ENCODE measurements at places on chromosomes 3 and 15.

DNA sequence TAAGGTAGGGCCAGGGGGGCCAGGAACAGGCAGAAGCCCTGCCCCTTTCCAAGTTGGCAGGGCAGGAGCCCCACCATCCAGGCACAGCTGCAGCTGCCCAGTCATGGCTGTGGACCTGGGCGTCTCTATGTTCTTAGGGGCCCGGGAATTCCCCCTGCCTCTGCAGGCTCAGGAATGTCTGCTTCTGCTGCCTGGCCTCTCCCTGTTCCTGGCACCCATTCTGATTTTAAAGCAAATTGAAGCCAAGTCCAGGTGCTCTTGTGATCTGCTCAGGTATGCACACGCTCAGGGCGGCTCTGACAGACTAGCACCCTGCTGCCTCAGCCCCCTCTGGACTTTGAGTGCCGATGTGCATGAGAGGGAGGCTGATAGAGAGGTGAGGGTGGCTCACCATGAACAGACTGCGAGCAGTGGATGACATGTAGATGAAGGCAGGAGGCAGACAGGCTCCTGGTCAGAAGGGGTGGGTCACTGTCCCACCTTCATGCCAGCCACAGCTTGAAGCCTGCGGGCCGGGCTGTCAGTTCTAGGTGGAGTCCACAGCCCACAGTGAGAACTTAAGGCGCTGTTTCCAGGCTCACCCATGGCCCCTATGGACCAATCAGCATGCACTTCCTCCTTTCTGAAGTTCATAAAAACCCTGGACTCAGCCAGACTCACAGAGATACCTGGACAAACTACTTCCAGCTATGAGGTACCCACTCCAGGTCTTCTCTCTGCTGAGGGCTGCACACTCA is 747.8 kb upstream of the GBE1 start:
- DNase-seq, result no peak

DNA sequence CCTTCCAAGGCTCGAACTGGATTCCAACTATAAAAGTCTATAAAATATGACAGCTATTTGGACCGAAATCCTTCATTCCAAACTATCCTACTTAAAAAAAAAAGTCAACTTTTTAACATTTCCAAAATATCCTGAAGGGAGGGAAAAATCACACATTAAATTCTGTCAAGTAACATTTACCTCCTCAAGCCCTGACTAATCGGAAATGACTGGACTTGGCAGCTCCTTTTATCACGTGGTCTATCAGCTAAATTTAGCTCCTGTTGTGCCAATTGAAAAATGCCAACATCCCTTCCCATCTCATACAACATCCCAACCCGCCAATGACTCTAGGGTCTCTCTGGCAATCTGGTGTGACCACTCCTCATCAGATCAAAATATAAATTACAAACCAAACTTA is 297.9 kb downstream of the FHIT start:
- no peak for DNase-seq

- DNase-seq, result peak; percentile 60
Observed at GRCh38 chr15:63487076-63487757, 17.2 kb upstream of the USP3 start.

DNA sequence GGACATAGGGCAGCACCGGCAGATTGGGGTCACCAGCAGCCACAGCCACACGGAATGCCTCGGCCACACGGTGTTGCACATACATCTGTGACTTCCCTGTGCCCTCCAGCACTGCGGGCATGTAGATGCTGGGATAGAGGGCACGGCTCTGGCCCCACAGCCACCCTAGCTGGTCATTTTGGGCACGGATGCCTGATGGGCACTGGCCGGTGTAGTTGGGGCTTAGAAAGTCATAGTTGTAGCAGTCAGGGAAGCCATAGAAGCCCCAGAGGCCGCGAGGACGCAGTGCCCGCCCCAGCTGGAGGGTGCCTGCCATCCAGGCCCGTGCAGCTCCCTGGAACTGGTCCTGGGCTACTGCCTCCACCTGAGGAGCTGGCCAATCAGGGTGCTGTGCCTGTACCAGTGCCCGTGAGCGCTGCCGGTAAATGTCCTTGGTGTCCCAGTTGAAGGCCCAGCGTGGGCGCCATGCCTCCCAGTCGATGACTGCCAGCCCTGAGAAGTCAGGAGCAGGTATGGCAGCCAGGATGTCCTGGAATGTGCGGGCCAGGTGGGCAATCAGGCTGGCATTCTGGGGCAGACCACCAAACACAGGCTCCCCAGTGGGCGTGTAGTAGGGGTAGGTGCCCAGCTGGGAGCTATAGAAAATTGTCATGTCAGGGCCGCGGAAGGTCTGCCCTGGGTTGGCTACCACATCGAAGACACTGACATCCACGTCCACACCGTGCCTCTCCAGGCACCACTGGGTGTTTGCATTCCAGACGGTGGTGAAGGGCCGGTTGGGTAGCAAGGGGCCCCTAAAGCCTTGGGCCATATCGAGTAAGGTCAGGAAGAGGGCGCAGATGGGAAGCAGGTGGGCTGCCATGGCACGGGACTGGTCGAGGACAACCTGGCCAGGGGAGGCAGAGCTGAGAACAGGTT is 1.0 kb downstream of the HYAL1 start:
- no peak for DNase-seq

GRCh38 chr15:78570710-78571109 is 5.4 kb downstream of the CHRNA5 start:
- no peak for DNase-seq

- DNase-seq, result no peak
Observed at GRCh38 chr3:53022647-53023046, 23.2 kb downstream of the SFMBT1 start.

GRCh38 chr3:68977486-68978167 is 35.9 kb downstream of the EOGT start:
- DNase-seq, result no peak

- DNase-seq, result no peak
Observed at GRCh38 chr3:37499061-37499785, 324.8 kb upstream of the LRRFIP2 start.
